ENCODE measurements at places on chromosomes 6 and 20.

GRCh38 chr20:41169162-41169690, 31.9 kb downstream of the PLCG1 start:
- no peak for DNase-seq

DNA sequence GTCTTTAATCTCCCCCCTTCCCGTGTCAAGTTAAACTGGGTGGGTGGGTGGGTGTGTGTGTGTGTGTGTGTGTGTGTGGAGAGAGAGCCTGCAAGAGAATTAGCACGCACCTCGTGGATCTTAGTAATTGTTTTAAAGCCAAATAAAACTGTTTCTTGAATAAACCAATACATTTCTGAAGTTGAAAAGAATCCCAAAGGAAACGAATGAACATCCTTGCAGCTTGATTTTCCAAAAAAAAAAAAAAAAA, 381 bp upstream of the BICRAL start:
- no peak for DNase-seq

GRCh38 chr6:3793545-3793944, 42.0 kb upstream of the PXDC1 start:
- DNase-seq: no peak

- DNase-seq: no peak
Measured at GRCh38 chr6:136265101-136265500, 15.0 kb upstream of the MTFR2 start.

DNA sequence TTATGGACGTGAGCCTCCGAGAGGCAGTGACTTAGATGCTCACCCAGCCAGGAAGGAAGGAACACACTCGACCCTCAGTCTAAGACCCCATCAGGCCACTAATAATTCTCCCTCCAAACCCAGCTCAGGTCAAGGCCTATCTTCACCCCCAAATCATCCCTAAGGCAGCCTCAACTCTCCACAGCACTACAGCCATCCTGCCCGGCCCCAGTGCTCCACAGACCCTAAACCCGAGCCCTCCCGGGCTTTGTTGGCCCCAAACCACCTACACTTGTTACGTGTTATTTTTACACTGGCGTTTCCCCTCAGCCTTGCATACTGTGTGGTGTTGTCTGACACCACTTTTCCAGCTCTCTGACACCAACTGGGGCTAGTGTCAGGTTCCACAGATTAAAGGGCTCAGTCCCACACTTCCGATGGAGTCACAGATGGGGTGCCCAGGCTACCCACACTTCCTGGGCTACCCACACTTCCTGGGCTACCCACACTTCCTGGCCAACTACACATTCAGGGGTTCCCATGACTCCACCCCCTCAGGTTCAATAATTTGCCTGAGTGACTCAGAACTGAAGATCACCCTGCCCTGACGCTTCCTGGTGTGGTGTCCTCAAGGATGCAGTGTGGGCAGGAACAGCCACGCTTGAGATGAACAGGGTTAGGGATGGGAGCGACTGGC, 25.3 kb downstream of the RBCK1 start:
- DNase-seq: no peak

DNA sequence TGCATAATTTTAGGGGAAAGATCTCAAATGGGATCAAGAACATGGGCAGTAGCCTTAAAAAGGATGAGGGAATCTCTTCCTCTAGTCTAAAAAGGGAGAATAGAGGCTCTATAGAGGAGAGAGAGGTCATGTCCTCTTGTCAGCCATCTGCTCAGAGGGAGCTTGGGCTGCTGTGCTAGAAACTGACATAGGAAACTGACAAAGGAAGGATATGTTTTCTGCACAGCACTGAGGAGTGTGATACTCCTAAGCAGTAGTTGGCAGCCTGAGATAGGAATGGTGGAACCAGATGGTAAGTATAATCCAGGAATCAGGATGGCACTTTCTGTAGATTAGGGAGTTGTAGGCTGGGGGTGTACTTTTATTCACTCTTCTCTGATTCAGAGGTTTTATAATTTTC, 59.2 kb downstream of the PTPRA start:
- no peak for DNase-seq

DNA sequence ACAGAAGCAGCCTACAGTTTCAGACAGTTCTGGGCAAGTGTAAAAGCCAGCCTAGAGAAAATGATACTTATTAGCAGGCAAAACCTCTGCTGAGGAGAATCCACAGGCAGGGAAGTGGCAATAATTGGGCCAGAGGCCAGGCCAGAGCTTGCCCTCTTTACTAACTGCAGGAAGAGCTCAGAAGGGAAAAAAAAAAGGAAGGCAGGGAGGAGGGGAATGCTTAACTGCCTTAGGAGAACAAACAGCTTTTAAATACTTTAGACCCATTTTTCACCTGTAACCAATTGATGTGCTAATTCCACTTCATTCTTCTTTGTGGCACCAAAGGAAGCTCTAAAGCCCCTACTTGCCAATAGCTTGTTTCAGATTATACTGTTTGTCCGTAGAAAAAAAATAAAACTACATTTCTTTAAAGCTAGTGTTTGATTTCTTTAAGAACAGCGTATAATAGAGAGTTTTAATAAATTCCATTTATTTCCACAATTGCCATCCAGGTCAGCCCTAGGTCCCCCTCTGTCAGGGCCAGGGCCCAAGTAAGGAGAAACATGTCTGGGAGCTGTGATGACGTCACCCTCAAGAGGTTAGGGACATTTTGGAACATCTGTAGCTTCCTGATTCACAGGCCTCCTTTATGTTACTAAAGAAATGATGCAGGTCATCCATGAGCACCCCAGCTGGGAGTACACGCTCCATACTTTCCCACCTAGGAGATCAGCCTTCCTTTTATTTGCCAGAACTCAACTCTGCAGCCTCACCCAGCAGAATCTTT, 384.3 kb downstream of the CDC5L start:
- DNase-seq: no peak

DNA sequence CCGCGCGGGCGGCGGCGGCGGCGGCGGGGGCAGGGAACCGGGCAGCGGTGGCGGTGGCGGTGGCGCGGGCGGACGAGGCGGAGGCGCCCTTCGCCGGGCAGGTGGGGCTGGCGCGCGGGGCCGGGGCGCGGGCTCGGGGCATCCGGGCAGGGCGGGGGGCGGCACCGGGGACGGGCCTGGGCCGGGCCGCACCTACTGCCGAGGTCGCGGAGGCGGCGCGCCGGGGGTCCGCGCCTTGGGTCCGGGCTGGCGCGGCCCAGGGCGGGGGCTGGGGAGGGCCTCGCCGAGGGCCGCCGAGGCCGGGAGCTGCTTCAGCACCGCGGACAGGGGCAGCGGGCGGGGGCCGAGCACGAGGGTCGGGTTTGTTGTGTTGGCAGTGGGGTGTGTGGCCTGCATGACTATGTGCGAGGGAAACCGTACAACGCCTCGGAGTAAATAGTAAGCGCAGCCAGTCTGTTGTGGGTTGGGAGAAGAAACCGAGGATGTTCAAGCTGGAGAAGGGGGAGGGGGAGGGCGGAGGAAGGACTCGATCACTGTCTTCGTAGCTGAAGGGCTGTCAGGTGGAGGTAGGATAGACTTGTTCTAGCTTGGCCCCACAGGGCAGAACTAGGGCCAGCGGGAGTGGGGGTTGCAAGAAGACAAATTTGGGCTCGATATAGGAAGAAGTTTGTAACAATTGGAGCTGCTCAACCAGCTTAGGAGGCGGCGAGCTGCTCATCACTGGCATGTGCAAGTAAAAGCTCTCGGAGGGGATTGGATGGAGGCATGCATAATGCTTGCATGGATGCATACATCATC, 593 bp downstream of the MMP24 start:
- DNase-seq: peak; percentile 58

DNA sequence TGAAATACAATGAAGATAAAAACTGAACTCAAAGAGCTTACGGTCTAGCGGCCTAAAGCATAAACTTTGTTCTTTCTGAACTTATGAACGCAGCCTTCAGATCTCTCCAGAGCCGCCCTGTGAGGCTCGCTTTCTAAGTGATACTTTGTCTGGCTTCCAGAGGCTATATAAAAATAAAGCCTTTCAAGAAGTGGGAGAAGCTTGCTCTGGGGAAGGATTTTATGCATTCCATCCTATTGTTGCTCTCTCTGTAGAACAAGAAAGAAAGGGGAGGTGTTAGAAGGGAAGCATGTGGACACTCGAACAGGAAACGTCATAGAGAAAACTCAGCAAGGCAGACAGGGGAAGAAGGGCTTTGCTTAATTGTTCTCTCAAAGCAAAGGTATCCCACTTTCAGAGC, 77.0 kb downstream of the TBX18 start:
- no peak for DNase-seq

- DNase-seq: no peak
Measured at GRCh38 chr6:49531774-49532569, 18.5 kb upstream of the C6orf141 start.

- DNase-seq: no peak
Measured at GRCh38 chr6:138719011-138719635, 54.4 kb upstream of the CCDC28A start.

GRCh38 chr6:11036351-11036740, 7.8 kb downstream of the ELOVL2 start:
- no peak for DNase-seq

- no peak for DNase-seq
Measured at GRCh38 chr20:51470907-51471411, 71.6 kb downstream of the NFATC2 start.

DNA sequence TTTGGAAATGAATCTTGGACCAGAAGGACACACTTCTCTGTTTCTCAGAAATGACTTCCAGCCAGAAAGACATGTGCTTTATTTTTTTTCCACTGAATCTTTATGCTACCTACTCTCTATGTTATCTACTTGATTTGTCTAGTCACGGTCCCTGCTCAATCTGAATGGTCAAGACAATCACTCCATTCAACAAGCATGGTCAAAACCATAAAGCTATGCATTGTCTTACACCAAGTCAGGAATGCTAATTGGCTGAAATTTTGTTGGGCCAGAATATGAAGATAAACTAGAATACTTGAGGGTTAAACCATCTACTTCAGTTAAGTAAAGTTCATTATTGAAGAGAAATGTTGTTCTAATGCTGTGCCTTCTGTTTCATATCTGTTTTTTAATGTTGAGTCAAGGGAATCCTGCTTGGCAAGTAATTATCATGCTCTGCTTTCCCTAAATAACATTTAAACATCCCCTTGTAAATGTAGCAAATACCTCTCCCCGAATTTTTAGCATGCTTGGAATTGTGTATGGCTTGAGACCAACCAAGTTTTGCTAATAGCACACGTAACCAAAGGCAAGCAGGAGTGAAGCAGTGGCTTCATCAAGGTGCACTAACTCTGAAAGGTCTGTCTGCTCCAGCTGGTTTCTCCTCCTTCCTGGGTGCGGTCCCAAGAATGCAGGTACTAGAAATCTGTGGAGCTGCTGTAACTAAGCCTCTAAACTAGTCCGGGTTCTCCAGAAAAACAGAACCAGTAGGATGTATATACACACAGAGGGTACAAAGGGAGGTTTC, 190.3 kb upstream of the CDYL start:
- DNase-seq: no peak
